ENCODE measurements at places on chromosomes 16 and 17. TPM values are rescaled to one million over a fixed set of nuclear protein-coding genes. Genes with fewer than 3 reads are reported as not detected.

CES1 gene
- total RNA-seq, result 34.8 TPM

CIBAR2 gene
- total RNA-seq, result not detected

ODAD4 gene
- total RNA-seq, result 1.2 TPM

STX1B gene
- total RNA-seq, result 1.5 TPM

RPL38 gene
- 2,771 TPM for total RNA-seq
